ENCODE measurements at places on chromosomes 1 and 21.

DNA sequence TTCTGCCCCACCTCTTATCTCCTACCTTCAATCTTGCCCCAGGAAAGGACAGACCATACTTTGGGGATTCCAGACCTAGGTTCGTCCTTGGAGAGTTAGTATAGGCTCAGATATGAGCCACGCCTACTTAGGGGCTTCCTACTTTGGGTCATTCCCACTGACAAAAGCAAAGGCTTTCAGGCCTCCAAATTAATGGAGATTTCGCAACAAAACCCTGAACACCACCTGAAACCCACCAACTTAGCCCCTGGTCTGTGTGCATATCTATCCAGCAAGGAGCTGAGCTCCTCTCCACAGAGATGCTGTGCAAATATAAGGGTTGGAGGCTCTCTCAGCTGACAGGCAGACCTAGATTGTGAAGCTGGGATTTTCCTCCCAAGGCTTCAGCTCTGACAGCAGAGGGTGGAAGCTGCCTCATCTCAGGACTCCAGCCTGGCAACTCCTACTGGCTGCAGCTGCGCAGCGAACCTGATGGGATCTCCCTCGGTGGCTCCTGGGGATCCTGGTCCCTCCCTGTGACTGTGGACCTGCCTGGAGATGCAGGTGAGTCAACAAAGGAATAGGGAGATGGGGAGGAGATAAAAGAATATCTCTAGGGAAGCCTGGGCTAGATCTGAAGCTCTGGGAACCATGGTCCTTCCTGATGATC, 2.1 kb downstream of the MPL start:
- DNase-seq, result no peak

- DNase-seq, result no peak
These were observed at the start of gene TRPM2 for GRCh38 chr21:44353191-44353970. Gene TRPM2, plus strand, starts transcription at chr21:44353621. Its CDS starts 80 bp downstream, at chr21:44353701.

DNA sequence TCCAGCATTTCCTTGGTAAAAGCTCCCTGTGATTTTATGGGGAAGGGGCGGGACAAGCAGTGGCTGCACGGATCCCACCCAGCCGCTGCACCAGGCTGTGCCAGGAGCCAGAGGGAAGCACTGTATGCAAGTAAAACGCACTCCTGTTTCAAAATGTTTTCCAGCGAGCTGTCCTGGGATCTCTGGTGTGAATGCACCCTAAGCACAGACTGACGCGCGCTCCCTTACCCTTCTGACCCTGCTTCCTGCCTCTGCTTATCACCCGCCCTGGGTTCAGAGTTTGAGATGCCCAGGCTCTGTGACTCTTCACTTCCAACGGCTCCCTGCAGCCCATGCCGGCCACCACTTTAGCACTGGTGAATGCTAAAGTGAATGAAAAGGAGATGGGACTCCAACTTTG, 131.2 kb downstream of the RHOU start:
- DNase-seq, result no peak

GRCh38 chr1:247291161-247291560, 35.3 kb downstream of the VN1R5 start:
- no peak for DNase-seq

DNA sequence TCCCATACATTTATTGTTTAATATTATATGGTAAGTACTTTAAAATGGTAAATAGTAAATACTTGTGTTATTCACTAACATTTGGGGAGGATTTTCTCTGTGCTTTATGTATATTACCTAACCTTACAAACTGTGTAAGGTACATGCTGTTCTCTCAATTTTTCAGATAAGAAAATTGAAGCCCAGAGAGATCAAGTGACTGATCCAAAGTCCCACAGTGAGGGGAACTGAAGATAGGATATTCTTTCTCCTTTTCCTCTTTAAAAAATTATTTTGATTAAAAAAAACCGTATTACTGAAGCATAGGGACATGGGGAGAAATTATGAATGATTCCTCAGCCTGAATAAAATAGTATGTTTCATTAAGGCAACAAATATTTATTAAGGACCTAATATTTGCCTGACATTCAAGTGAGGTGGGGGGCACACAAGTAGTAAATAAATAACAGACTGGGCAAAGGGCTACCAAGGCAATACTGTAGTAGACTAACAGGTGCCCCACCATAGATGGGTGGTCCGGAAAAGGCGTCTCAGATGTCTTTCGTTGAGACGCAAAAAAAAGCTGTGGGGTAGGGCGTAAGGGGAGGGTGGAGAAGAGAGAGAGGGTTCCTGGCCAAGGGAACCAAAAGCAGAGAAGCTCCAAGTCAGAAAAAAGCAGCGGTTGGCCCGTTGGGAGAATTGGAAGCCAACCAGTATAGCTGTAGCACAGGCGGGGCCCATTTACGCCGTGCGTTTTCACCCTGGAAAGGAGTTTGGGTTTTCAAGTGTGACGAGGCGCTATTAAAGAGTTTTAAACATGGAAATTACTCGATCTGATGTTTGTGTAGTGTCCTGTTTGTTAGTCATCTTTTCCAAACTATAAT, 944 bp upstream of the AGO3 start:
- no peak for DNase-seq

DNA sequence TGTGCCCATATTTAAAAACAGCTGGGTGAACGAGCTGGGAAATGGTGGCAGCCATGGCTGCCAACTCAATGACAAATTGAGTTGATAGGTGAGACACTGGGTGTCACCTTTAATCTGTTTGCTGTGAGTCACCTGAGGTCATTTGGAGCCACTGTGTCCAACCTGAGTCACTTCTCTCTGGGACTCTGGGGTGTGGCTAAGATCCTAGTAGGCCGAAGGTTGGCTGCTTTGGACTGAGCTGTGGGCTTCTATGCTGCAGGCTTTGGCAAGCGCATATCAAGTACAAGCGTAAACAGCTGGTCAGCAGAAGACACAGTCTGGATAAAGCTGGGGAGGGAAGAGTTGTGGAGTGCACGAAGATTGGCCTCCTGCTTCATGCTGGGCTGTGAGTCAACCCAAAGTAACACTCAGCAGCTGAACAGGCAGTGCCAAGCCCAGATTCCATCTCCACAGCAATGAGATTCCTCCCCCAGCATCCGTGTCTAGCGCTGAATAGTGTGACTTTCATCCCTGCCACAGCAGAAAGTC, 24.0 kb downstream of the TEX35 start:
- DNase-seq, result peak; percentile 19

DNA sequence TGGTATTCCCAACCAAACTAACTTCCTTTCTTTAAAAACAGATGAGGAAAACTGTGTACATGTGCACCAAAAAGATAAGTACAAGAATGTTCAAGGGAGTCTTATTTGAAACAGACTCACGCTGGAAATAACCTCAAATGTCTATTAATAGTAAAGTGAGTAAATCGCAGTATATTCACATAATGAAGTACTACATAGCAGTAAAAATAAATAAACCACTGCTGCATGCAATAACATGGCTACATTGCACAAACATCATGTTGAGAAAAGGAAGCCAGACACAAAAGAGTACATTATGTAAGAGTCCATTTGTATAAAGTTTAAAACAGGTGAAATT, 5.2 kb upstream of the DENND2D start:
- DNase-seq, result no peak

- DNase-seq, result no peak
These were observed 56.1 kb upstream of the MRPS6 start for GRCh38 chr21:34017039-34017961.

- DNase-seq, result no peak
These were observed 1.7 kb upstream of the TRAPPC10 start for GRCh38 chr21:44010429-44010828.

DNA sequence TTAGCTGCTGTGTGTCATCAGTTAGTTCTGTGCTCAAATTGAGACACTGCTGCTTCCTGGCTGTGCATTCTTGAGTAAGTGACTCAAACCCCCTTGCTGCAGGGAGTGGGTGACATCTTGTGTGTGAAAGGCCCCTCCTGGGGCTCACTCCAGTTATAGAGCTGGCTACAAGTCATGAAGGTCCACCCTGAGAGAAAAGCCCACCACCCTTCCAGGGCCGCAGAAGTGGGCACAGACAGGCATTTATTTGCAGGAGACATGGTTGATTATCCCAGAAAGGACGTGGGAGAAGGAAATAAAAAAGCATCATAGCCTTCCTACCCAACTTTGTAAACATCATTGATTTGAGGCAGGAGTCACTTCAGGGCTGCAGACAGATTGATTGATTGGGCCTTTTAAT, 550.6 kb downstream of the MATN1 start:
- no peak for DNase-seq

- DNase-seq, result no peak
These were observed 118.3 kb downstream of the NOS1AP start for GRCh38 chr1:162187687-162188276.

GRCh38 chr1:184036517-184036949, 995 bp downstream of the COLGALT2 start:
- peak; percentile 62 for DNase-seq

- DNase-seq, result no peak
These were observed 213.4 kb downstream of the ST6GALNAC3 start for GRCh38 chr1:76287917-76288316.

- no peak for DNase-seq
These were observed 594.7 kb downstream of the ADGRL2 start for GRCh38 chr1:82395440-82395839.

GRCh38 chr1:228393811-228394570, 12.6 kb downstream of the TRIM11 start:
- no peak for DNase-seq

- DNase-seq, result no peak
These were observed 63.4 kb upstream of the LAX1 start for GRCh38 chr1:203701606-203702005.

GRCh38 chr1:24417681-24418080, 2.1 kb downstream of the NIPAL3 start:
- no peak for DNase-seq

- no peak for DNase-seq
These were observed 16.4 kb downstream of the KNCN start for GRCh38 chr1:46535063-46535462.

DNA sequence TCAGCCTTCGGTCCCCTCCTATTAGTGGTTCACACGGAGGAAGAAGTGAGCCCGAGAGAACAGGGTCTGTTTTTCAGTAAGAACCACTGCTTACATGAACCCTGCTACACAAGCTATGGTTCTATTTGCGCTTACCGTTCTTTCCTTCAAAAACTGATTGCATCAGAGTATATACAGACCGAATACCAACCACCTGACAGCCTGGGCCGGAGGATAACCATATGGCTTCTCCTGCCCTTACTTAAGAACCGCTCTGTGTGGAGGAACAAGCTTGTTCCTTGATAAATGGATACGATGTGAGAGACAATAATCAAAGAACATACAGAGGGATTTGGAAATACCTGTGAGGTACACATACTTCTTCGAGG, 1.1 kb upstream of the KCNT2 start:
- DNase-seq, result no peak

- no peak for DNase-seq
These were observed 16.3 kb downstream of the PCP4L1 start for GRCh38 chr1:161274874-161275273.

GRCh38 chr1:231315887-231316286, 21.8 kb downstream of the EXOC8 start:
- DNase-seq, result no peak

- DNase-seq, result no peak
These were observed 9.1 kb upstream of the PCNX2 start for GRCh38 chr1:233304489-233305102.

DNA sequence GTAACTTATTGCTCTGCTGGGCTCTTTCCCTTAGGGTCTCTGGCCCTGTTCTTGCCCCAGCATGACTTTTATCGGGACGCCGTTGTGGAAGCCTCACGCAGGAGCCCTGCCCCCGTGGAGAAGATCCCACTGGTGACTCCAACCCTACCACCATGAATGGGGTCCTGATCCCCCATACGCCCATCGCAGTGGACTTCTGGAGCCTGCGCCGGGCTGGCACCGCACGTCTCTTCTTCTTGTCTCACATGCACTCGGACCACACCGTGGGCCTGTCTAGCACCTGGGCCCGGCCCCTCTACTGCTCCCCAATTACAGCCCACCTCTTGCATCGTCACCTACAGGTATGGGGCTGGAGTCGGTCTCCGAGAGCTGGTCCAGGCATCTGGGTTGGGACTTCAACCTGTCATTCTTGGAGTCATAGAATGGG, 322 bp downstream of the DCLRE1B start:
- peak; percentile 37 for DNase-seq

DNA sequence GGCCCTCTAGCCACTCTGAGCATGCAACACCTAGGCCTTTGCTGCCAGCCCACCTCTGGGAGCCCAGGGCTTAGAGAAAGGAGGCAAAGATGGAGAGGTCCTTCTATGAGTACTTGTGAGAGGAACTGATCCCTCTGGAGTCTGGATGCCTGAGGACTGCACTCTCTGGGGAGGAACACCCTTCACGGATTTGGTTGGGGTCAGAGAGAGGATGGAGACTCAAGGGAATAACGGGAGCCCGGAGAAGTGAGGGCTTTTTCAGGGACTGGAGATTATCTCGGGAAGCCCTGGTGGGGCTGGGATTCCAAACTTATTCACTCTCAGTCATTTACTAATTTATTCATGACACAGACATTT, 413 bp upstream of the C1orf232 start:
- DNase-seq, result no peak

DNA sequence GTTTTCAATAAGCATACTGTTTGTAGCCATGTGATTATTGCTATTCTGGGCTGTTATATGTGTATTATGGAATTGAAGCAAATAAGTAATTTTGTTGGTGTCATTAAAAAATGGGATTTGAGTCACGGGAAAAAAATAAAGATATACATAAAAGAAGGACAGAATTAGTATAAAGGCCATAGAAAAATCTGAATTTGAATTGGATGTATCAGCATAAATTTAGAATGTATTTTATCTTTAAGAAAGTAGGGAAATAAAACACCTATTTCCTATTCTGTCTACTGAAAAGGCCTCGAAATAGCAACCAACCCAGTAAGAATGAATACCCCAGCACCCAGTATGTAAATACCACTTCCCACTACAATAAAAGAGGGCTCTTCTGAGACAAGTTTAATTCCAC, 185.9 kb downstream of the SLC45A1 start:
- no peak for DNase-seq
